ENCODE measurements at places on chromosomes 6 and 20. TPM values are rescaled to one million over a fixed set of nuclear protein-coding genes. Genes with fewer than 3 reads are reported as not detected.

MAS1 gene
- not detected for total RNA-seq

BNIP5 gene
- total RNA-seq, result not detected

COL20A1 gene
- total RNA-seq, result 0.20 TPM

BPIFB4 gene
- total RNA-seq, result not detected

IPCEF1 gene
- 160 TPM for total RNA-seq

ZNF133 gene
- total RNA-seq, result 7.2 TPM

HLA-DOA gene
- total RNA-seq, result 14.0 TPM

NCR2 gene
- not detected for total RNA-seq

HEY2 gene
- total RNA-seq, result not detected

CYP21A2 gene
- total RNA-seq, result not detected

LAMA2 gene
- 0.47 TPM for total RNA-seq

SEL1L2 gene
- not detected for total RNA-seq

ISM1 gene
- total RNA-seq, result 0.67 TPM

MYB gene
- 17.4 TPM for total RNA-seq

SYTL3 gene
- total RNA-seq, result 54.8 TPM

BPIFA3 gene
- total RNA-seq, result not detected

OOEP gene
- total RNA-seq, result 0.69 TPM

WFDC10B gene
- total RNA-seq, result not detected

SNRPB gene
- total RNA-seq, result 132 TPM

HLA-G gene
- total RNA-seq, result 0.49 TPM

All from CD4-positive, CD25-positive, alpha-beta regulatory T cell (primary cell).